ENCODE measurements at places on chromosomes 1 and 21.

DNA sequence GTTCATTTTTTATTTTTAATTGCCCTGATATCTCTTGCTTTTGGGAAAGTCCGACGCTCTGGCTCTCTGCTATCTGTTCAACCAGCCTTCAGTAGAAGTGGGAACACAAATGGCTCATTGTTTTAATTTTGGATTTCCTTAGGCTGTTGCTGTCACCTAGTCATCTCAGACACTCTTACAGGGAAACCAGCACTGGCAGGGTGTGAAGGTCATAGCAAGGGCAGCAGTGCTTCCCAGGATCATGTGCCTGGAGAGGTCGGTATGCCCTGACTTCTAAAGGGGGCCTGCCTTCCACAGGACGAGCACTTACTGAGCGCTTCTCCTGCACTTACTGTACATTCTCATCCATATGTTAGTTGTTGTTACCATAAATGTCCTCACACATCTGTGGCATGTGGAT lies 224.2 kb downstream of the DISC1 start:
- no peak for DNase-seq

DNA sequence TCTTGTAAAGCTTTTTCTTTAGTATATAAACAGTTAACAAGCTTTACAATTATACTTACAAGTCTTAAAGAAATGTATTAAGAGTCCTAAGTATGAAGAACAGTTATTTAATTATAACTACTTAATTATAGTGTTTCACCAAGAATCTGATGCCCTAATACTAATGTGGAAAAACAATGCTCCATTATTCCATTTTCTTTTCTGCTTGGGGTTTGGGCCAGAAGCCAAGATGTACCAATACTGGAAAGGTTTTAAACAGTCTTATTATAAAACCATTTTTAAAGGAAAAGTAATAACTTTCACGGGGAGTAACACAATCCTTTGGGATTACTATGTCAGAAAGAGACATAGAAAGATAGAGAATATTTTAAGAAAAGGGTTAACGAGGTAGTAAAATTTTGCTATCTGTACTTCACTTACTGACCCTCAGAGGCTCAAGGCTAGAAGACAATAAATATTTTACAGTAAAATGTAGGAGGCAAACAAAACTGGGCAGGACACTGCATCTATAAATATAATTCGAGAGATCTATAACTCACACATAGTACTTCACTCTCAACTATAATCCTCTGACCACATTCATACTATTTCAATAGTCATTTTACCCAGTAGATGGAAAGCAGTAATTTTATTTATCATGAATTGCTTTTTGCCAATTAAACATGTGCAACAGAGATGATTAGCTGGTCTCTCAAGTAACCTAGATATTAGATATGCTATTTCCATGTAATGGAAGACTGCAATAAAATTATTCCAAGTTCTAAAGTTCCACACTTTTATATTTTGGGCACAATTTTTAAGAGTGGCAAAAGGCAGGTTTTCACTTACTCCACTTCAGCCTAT lies 63.9 kb downstream of the LTN1 start:
- no peak for DNase-seq

GRCh38 chr21:36966821-36967768 lies 626 bp upstream of the HLCS start:
- no peak for DNase-seq

DNA sequence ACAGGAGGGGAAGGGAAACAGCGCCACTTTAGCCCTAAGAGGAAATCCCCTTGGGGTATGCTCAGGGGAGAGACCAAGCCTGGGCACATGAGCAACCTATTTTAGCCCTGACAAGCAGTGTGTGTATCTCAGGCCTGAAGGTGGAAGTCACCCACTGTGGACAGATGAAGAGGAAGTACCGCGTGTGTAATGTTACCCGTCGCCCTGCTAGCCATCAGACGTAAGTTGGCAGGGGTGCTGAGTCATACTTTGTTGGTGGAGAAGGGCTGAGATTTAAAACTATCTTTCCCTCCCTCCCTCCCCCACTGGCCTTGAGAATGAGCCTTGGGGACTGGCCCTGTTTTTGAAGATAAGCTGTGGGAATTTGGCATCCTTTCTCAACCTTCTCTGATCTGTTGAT lies 11.2 kb downstream of the AGO1 start:
- no peak for DNase-seq

DNA sequence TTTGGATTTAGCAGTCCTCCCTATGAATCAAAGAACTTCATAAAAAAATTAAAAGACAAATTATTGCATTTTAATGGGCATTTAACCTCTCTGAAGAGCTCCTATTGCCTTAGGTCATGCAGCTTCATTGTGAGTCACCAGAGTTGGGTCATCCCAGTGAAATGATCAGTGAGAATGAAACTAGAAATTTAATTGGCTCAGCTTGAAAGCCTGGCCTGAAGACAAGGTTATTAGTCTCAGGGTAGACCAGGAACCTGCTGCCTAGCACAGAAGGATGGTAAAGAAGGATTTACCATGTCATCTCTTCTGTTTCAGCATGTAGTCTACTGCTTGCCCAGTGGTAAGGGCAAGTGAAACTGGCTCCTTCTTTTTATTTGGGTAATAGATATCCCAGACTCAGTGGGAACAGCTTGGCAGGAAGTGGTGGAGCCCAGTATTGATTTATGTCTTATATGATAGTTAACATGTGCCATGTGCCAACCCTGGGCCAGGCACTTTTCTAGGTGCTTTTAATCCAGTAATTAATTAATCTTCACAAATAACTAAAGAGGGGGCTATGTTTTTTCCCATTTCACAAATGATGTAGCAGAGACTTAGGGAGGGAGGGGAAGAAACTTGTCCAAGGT lies 23.6 kb downstream of the LAMC2 start:
- peak; percentile 84 for DNase-seq

DNA sequence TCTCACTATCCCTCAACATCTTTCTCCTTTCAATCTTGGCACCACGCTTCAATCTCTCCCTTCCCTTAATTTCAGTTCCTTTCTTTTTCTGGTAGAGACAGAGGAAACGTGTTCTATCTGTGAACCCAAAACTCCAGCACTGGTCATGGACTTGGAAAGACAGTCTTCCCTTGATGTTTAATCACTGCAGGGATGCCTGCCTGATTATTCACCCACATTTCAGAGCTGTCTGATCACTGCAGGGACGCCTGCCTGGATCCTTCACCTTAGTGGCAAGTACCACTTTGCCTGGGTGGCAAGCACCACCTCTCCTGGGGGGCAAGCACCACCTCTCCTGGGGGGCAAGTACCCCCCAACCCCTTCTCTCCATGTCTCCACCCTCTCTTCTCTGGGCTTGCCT lies 27.8 kb downstream of the SELL start:
- no peak for DNase-seq

DNA sequence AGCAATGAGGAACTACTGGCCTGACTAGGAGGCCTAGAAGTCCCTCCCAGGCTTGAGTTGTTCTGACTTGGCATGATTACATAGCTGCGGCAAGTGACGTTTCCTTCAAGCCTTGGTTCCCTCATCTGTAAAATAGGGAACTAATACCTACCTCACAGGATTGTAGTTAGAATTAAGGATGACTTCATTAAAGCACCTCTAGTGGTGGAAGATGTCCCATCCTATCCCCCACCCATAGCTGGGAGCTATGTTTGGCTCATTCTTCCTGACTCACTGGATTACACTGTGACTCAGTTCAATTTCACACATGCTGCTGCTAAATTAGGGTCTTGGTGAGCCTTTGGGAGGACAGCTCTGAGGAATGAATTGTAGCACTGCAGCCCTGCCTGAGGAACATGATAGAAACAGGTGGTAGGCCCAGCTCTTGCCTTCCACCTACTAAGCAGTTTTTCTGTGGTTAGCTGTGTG lies 6.0 kb upstream of the SHISA4 start:
- DNase-seq: peak; percentile 68

- no peak for DNase-seq
These were observed 57.4 kb downstream of the KCNK1 start for GRCh38 chr1:233671286-233671685.

- no peak for DNase-seq
These were observed 76.3 kb downstream of the UCK2 start for GRCh38 chr1:165903672-165904071.

DNA sequence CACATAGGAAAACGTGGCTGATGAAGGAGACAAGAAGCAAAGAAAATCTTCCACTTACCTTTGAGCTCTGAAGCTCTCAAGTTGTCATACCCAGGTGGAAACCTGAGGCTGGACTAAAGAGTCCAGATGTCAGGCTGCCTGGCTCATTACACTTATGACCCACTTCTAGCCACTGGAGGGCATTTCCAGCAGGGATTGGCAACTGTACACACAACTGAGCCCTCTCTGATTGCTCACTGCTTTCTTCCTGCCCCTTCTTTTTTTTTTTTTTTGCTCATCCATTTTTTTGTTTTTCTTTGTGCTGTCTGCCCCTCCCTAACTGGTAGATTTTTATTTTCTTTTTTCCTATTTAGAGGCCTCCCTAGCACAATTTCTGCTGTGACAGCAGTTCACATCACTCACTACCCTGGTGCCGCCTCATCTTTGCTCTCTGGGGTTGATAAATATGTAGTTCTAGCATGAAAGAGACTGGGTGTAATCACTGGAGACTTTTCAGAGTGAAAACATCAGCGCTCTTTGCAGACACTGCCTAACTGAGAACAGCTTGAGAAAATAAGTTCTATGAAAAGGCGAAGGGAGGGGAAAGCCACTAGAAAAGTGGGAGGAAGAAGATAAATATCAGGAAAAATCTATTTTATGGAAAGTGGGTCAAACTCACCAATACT lies 334.5 kb downstream of the NUF2 start:
- no peak for DNase-seq

GRCh38 chr1:205977402-205978014 lies 25.7 kb downstream of the RAB7B start:
- DNase-seq: peak; percentile 82

DNA sequence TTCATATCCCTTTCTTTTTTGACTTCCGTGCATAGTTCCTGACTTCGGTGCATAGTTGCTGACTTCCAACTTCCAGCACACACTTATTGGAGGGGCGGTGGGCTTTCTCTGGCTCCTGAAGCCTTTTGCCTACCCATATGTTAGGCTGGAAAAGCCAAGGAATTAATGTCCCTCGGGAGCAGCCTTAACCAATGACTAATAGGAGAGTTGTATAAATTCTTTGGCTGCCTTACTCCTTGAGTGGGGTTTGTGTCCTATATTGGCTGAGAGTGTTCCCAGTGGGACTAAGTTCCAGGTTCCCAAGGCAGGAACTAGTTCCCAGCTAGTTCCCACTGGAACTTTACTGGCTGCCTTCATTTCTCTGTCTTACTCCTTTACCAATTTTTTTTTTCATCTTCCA lies 105.7 kb downstream of the ZNF326 start:
- DNase-seq: no peak

DNA sequence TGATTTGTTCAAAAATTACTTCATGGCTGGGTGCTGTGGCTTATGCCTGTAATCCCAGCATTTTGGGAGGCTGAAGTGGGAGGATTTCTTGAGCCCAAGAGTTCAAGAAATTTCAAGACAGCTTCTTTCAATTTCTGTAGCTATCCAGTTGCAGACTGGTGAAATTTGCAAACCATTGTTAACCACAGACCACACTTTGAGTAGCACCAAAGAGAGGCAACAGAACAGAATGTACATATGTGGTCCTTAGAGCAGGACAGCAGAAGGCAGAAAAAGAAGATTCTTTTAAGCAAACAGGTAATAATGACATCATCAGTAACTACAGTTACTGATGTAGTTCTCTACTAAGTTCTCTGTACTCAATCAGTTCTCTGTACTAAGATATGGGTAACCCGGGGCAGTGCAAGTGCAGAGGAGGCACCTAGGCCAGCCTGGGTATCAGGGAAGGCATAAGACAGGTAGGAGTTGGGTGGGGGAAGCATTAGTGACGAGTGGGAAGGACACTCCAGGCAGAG lies 5.5 kb upstream of the KLF17 start:
- no peak for DNase-seq

GRCh38 chr1:221725735-221726672 lies 15.9 kb downstream of the DUSP10 start:
- no peak for DNase-seq

DNA sequence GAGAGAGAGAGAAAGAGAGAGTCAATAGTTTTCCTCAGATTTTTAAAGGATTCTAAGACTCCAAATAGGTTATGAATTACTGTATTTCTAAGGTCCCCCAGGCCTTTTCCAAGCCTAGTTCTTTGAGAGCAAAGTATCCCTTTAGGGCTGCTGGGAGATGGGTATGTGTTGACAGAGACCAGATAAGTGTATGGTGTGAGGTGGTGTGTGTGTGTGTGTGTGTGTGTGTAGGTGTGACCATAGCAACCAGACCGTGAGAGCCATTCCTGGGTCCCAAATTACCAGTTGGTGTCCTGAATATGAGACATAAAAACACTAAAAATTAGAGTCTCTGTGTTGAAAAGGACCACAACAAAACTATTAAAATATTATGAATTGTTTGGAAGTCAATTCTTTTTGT lies 41.7 kb upstream of the DNAJC6 start:
- no peak for DNase-seq

- no peak for DNase-seq
These were observed 43.5 kb downstream of the TRIM33 start for GRCh38 chr1:114467491-114467890.

DNA sequence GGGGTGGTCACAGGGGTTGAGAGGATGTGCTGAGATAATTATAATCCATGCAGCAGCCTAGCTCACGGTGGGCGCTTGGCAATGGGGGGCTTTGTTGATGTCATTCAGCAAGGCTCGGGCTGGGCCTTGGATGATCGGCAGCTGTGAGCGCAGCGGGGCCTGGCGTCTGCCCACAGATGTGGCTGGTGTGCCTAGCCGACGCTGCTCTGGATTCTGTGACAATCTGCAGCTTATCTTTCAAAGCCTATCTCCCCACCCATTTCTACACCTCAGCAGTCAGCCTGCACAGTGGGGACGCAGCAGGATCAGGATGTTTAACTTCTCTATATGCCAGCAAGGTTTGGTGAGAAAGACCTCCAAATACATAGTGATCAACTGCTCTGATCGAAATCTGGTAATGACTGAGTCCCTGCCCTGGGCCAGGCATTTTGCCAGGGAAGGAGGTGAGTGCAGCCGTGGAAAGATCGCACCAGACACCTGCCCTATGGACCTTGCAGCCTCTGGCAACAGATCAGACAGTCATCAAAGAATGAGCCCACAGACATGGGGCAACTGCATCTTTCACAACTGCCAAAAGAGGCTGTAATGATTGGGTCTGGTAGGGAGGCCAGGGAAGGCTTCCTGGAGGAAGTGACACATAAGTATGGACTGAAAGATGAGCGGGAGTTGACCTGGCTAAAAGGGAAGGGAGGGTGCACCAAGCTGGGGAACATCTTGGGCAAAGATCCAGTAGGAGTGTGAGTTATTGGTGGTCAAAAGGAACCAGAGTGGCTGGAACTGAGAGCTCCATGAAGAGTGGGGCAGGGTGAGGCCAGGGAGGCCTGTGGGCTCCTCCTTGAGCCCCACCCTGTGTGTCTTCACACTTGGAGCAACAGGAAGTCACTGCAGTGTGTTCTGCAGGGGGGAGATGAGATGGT lies 35.3 kb downstream of the EPHB2 start:
- no peak for DNase-seq

Data from NCI-H460 (cell line).